A673 (cell line): ENCODE measurements at places on chromosomes 6 and 20. TPM values are rescaled to one million over a fixed set of nuclear protein-coding genes. Genes with fewer than 3 reads are reported as not detected.

GRCh38 chr20:2755451-2756055 lies 44.9 kb downstream of the CPXM1 start:
- H3K4me3 ChIP-seq, result no peak overlapping the region
- H3K36me3 ChIP-seq, result no peaks in the 10 kb centered on the region
- H3K4me1 ChIP-seq, result peaks cover 5% of the 10 kb centered on the region
- DNase-seq, result no peak
- no peak overlapping the region for H3K27ac ChIP-seq

- no peak overlapping the region for H3K27ac ChIP-seq
- peaks cover 4% of the 10 kb centered on the region for H3K36me3 ChIP-seq
- no peaks in the 10 kb centered on the region for H3K27me3 ChIP-seq
- no peak overlapping the region for H3K4me3 ChIP-seq
Measured at GRCh38 chr20:2150660-2151059, 49.0 kb downstream of the STK35 start.

DNA sequence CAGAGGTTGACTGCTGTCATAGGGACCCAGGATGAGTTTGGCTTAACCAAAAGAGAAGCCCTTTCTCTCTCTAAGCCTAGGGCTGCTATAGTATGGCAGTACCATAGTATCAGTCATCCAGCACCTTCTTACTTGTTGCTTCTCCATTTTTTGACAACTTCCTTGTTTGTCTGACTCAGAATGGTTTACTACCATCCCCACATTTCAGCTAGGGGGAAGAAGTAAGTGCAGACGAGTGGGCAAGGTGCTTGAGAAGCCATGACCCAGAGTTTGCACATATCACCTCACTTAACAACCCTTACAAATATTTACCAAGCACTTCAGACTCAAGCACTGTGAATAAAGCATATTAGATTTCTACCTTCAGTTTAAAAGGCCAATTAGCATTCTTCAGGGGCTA lies 289.9 kb upstream of the TSHZ2 start:
- H3K27me3 ChIP-seq, result peaks cover 4% of the 10 kb centered on the region
- H3K4me3 ChIP-seq, result no peak overlapping the region
- H3K36me3 ChIP-seq, result no peaks in the 10 kb centered on the region
- no peaks in the 10 kb centered on the region for H3K4me1 ChIP-seq
- no peak for DNase-seq

- H3K27me3 ChIP-seq, result peaks cover 1% of the 10 kb centered on the region
- no peaks in the 10 kb centered on the region for H3K36me3 ChIP-seq
- no peak overlapping the region for H3K4me3 ChIP-seq
- DNase-seq, result no peak
- no peaks in the 10 kb centered on the region for H3K4me1 ChIP-seq
Measured at GRCh38 chr6:114195631-114196403, 147.0 kb downstream of the HS3ST5 start.

DNA sequence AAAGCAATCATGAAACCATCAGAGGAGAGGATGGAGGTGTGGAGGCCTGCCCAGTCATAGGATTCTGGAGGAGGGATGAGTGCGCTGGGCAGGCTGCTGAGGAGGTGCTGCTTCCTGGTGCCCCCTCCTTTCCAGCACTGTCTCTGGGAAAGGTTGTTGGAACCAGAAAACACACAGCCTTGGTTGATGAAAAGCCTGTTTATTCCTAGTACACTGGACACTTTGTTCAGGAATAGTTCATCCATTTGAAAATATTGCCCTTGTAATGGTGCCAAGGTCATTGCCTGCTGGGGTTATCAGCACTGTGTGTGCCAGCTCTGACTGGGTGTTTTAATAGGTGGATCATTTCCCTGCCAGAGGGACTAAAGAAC lies 83.7 kb upstream of the ARMC2 start:
- no peaks in the 10 kb centered on the region for H3K4me1 ChIP-seq
- no peak for DNase-seq
- H3K4me3 ChIP-seq, result no peak overlapping the region

- H3K4me3 ChIP-seq, result no peak overlapping the region
- no peak overlapping the region for H3K27ac ChIP-seq
- H3K36me3 ChIP-seq, result no peaks in the 10 kb centered on the region
- no peaks in the 10 kb centered on the region for H3K27me3 ChIP-seq
Measured at GRCh38 chr6:38599966-38600550, 39.7 kb downstream of the BTBD9 start.

DNA sequence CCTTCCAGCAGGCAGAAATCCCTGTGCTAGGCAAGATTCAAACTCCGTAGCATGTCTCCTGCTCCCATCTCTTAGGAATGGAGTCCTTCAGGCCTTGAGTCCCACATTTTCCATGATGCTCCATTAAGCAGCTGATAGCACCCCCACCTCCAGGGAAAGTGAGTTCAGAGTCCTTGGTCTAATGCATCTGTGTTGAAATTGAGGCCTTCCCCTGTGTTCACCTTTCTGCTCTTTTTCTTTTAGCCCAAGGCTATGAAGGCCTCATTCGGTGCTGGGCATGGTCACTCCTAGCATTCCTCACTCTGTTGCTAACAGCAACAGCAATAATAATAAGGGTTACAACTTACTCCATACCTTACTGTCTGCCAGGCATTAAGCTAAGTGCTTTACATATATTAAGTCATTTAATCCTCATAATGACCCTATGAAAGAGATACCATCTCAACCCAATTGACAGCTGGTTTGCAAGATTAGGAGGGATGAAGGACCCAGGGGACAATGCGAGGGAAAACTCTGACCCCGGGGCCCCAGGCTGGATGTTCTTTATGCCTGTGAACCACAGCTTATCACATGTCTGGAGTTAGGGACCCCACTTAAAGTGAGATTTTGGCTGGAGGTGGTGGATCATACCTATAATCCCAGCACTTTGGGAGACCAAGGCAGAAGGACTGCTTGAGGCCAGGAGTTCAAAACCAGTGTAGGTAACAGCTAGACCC lies 17.5 kb upstream of the PANK2 start:
- no peaks in the 10 kb centered on the region for H3K4me1 ChIP-seq
- peaks cover 8% of the 10 kb centered on the region for H3K36me3 ChIP-seq
- no peak overlapping the region for H3K27ac ChIP-seq
- H3K27me3 ChIP-seq, result no peaks in the 10 kb centered on the region
- no peak for DNase-seq

DNA sequence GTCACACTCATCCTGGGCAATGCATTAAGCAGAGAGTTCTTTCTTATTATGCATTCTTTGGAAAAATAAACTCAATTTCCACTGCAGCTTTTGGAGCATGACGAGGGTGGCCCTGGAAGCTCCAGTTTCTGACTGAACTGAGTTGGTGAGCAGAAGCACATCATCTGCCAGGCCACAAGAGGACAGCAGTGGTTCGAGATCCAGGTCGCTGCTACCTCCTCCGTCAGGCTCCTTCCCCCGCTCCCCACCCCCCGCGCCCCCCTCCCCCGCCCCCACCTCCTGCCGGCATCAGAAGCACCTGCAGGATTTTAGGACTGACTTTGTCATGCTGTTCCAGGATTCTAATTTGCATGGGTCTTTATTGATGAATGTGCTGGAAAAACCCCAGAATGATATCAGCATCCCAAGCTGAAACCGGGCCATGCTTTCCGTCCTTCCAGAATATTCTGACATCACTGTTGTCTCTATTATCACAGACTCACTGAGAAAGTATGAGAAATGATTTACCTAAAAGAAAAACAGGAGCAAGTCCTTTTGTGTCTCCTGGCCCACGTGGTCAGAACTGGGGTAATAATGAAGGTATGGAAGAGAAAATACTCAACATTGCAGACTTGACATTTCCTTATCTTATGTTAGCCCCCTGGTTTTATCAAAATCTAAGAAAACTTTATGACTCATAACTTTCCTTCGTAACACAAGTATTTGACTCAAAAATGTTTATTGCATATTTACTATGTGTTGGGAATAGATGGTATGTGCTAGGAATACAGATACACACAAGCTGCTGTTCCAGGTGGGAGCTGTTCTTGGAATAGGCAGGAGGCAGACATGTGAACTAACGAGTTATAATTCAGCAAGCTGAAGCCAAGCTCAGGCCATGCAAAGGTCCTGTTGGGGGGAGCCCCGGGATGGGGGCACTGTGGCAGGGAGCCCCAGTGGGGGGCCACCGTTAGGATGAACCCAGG lies 220.2 kb upstream of the EXOC2 start:
- no peaks in the 10 kb centered on the region for H3K27me3 ChIP-seq
- H3K4me1 ChIP-seq, result no peaks in the 10 kb centered on the region
- no peak for DNase-seq
- H3K36me3 ChIP-seq, result no peaks in the 10 kb centered on the region

- H3K27ac ChIP-seq, result peak overlapping the region; percentile 89
- H3K4me3 ChIP-seq, result peak overlapping the region; percentile 41
- peak; percentile 99 for DNase-seq
- H3K4me1 ChIP-seq, result peaks cover 22% of the 10 kb centered on the region
Measured at GRCh38 chr20:50165684-50166554, 12.4 kb upstream of the PEDS1 start.

GRCh38 chr6:37293426-37293825 lies 35.5 kb upstream of the TMEM217 start:
- H3K36me3 ChIP-seq, result peaks cover 35% of the 10 kb centered on the region
- no peak for DNase-seq
- peaks cover 12% of the 10 kb centered on the region for H3K4me1 ChIP-seq
- H3K4me3 ChIP-seq, result no peak overlapping the region
- no peak overlapping the region for H3K27ac ChIP-seq
- no peaks in the 10 kb centered on the region for H3K27me3 ChIP-seq

DNA sequence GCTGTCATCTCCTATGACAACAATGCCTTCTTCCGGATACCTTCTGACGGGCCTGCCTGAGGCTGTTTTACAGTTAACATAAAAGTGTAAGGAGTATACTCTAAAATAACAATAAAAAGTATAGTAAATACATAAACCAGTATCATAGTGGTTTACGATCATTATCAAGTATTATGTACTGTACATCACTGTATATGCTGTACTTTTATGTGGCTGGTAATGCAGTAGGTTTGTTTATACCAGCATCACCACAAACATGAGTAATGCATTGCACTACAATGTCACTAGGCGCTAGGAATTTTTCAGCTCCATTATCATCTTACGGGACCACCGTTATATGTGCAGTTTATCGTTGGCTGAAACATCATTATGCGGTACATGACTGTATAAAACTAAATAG lies 76.5 kb downstream of the VEGFA start:
- DNase-seq, result no peak
- H3K4me1 ChIP-seq, result no peaks in the 10 kb centered on the region
- H3K27me3 ChIP-seq, result no peaks in the 10 kb centered on the region
- H3K36me3 ChIP-seq, result no peaks in the 10 kb centered on the region
- no peak overlapping the region for H3K4me3 ChIP-seq
- no peak overlapping the region for H3K27ac ChIP-seq

GRCh38 chr6:2971420-2972218 lies at the start of gene SERPINB6:
Gene SERPINB6 (minus strand): TSS chr6:2971567. CDS start chr6:2959332, 12,235 bp downstream.
- no peaks in the 10 kb centered on the region for H3K36me3 ChIP-seq
- no peaks in the 10 kb centered on the region for H3K4me1 ChIP-seq
- DNase-seq, result peak; percentile 58
- peak within 1 kb of the TSS; percentile 71 for H3K27ac ChIP-seq

DNA sequence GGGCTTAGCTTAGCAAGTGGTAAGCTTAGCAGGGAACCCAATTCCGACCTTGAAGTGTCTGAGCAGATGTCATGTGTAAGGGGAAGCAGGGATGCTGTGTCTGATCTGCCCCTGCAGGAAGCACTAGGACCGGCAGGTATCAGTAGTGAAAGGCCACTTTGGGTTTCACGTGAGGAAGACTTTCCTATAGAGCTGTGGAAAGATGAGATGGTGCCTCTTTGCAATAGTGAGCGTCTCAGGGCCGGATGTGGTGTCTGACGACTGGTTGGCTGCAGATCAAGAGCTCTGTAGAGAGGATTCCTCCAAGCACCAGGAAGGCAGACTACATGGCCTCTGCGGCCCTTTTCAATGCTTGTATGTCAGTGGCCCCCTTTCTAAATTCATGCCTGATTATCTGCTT lies 98.3 kb downstream of the TIAM2 start:
- H3K36me3 ChIP-seq, result no peaks in the 10 kb centered on the region
- H3K27me3 ChIP-seq, result no peaks in the 10 kb centered on the region
- no peak overlapping the region for H3K27ac ChIP-seq
- H3K4me1 ChIP-seq, result no peaks in the 10 kb centered on the region
- DNase-seq, result no peak

DNA sequence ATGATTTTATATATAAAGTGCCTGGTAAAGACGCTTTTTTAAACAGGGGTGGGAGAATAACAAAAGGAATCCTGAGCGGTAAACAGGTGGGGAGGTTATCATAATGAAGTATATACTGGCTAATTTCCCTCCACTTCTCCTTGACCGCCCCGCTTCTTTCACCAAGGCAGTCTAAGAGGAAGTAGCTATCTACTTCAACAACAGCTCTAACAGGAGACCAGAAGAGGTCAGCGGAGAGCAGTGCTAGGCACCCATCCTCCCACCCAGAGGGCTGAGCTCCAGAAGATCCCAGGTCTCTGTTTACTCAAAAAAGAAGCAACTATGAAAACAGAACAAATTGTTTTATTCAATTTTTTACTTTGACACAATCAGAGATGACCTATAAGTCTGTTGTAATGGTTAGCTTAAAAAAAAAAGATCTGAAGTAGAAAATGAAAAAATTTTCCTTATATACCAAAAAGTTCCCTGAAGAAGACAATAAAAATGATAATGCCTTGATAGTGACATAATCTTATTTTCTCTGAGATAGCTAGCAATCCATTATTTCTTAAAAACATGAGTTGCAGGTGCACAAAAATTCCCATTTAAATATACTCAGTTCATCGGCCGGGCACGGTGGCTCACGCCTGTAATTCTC lies 141.1 kb downstream of the PDSS2 start:
- H3K4me3 ChIP-seq, result no peak overlapping the region
- H3K36me3 ChIP-seq, result no peaks in the 10 kb centered on the region
- no peak overlapping the region for H3K27ac ChIP-seq
- no peaks in the 10 kb centered on the region for H3K4me1 ChIP-seq
- no peaks in the 10 kb centered on the region for H3K27me3 ChIP-seq

DNA sequence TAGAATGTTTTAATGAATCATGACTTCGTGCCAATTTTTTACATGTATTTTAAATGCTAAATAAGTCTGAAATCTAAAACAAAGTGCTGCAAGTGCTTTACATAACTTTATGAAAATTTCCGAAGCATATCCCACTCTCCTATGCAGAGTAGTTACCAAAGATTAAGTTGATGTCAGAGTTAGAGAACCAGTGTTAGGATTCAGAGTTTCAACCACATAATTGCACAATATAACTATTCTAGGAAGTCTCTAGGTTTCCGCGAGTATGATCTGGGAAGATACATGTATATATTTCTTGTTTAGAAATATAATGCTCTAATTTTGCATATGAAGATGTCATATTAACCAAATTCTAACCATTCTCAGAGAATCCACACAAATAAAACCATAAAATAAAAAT lies 74.8 kb downstream of the ASCC3 start:
- H3K36me3 ChIP-seq, result no peaks in the 10 kb centered on the region
- DNase-seq, result no peak
- H3K4me3 ChIP-seq, result no peak overlapping the region

DNA sequence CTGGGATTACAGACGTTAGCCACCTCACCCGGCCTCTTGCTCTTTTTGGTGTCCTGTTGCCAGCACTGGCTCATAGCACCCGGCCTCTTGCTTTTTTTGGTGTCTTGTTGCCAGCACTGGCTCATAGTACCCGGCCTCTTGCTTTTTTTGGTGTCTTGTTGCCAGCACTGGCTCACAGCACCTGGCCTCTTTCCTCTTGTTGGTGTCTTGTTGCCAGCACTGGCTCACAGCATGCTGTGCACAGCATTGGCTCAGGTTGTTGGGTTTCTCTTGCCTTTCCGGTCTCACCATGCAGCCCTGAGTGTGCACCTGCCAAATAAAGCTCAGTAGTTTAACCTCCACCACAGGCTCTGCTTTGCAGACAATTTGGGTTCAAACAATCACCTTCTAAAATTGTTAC lies 208.2 kb downstream of the THBS2 start:
- H3K27ac ChIP-seq, result no peak overlapping the region
- peaks cover 3% of the 10 kb centered on the region for H3K27me3 ChIP-seq
- no peak overlapping the region for H3K4me3 ChIP-seq
- no peak for DNase-seq

HS3ST5 gene
- not detected in 2 replicates for total RNA-seq

WDR27 gene
- 77.3 and 89.1 TPM in 2 replicates for total RNA-seq

GSTA3 gene
- not detected in 2 replicates for total RNA-seq

LY6G6D gene
- not detected in 2 replicates for total RNA-seq

TCP11 gene
- not detected in 2 replicates for total RNA-seq

BEND6 gene
- total RNA-seq, result 3.8 and 5.3 TPM in 2 replicates
